ENCODE measurements at places on chromosomes 4 and X. TPM values are rescaled to one million over a fixed set of nuclear protein-coding genes. Genes with fewer than 3 reads are reported as not detected.
A peak's percentile ranks its signal among the peaks of the same experiment; 100 is the strongest.

GRCh38 chr4:122099896-122100295 lies 52.2 kb upstream of the BLTP1 start:
- H3K27ac ChIP-seq, result no peak overlapping the region
- H3K4me3 ChIP-seq, result no peak overlapping the region
- no peaks in the 10 kb centered on the region for H3K27me3 ChIP-seq
- no peaks in the 10 kb centered on the region for H3K36me3 ChIP-seq
- DNase-seq, result peak; percentile 23

DNA sequence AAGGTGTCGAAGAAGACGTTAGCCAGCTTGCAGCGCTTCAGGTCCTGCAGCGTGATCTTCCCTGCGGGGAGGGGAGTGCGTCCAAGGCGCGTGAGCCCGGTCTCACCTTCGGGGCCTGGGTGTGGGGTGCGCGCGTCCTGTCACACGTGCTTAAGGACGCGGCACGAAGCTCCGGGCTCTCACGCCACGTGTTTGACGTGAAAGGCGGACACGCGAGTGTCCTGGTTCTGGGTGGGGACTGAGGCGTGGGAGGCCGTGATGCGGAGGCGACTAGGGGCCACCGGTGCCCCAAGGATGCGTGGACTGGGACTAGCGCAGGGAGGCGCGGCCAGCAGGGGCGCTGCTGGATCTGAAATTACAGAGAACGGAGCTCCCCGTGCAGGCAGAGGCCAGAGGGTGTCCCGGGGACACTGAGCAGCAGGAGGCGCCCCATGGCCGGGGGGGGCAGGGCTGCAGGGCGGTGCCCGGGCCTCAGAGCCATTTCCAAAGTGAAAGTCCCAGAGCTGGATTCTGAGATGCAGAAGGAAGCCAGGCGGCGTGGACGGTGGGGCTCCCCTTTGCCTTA lies 20.3 kb upstream of the GTPBP6 start:
- H3K27ac ChIP-seq, result no peak overlapping the region
- no peak for DNase-seq
- no peak overlapping the region for H3K4me3 ChIP-seq

GRCh38 chrX:148632444-148632843 lies 132.0 kb downstream of the AFF2 start:
- no peaks in the 10 kb centered on the region for H3K36me3 ChIP-seq
- no peak overlapping the region for H3K4me3 ChIP-seq
- H3K27ac ChIP-seq, result no peak overlapping the region

- H3K27me3 ChIP-seq, result no peaks in the 10 kb centered on the region
- H3K4me3 ChIP-seq, result no peak overlapping the region
- H3K4me1 ChIP-seq, result no peaks in the 10 kb centered on the region
- DNase-seq, result no peak
These were observed 701.9 kb upstream of the ACTRT1 start for GRCh38 chrX:128754130-128754529.

DNA sequence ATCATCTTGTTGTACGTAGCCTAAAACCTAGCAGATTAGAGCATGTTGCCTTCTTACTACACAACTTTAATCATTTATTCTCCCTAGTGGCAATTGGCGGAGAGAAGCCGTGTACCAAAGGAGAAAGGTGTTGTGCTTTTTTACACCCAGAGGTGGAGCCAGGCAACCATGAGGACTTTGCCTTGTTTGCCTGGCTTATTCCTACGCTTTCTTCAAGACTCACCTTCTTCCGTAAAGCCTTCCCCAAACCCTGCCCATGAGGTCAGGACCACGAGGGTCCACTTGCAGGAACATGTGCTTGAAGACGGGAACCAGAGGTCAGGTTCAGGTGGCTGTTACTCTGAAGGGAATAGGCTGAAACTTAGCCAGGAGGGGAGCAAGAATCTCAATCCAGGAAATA lies 290.5 kb downstream of the RAB28 start:
- no peaks in the 10 kb centered on the region for H3K27me3 ChIP-seq
- no peak overlapping the region for H3K4me3 ChIP-seq
- DNase-seq, result no peak

- no peak overlapping the region for H3K4me3 ChIP-seq
- DNase-seq, result peak; percentile 70
- no peaks in the 10 kb centered on the region for H3K4me1 ChIP-seq
- H3K27me3 ChIP-seq, result no peaks in the 10 kb centered on the region
- H3K36me3 ChIP-seq, result no peaks in the 10 kb centered on the region
These were observed 78.7 kb upstream of the DCLK2 start for GRCh38 chr4:149999485-150000074.

DNA sequence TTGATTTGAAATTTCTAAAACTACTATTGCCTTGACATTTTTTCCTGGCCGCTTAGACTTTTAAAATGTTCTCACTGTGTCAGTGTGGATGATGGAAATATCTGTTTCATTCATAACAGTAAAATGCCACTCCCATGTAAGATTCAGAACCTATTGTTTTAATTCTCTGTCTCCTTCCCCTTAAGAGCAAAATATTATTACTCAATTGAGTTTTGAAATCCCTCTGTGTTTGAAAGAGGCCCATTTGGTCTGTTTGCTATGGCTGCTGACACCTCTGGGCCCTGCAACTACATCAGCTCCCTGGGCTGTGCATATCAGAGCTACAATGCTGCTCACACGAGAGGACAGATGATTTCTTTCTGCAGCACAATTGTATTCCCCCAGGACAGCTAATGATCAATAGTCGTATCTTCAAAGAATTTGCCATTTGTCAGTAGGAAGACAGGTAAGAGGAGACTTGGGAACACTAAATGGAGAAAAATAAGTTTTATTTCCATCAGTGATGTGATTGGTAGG lies 388.0 kb upstream of the GALNT7 start:
- H3K27me3 ChIP-seq, result no peaks in the 10 kb centered on the region
- H3K27ac ChIP-seq, result no peak overlapping the region
- no peaks in the 10 kb centered on the region for H3K36me3 ChIP-seq
- H3K4me1 ChIP-seq, result no peaks in the 10 kb centered on the region

GRCh38 chrX:130139474-130140201 lies 26.0 kb downstream of the AIFM1 start:
- H3K27ac ChIP-seq, result no peak overlapping the region
- no peaks in the 10 kb centered on the region for H3K27me3 ChIP-seq
- H3K36me3 ChIP-seq, result peaks cover 6% of the 10 kb centered on the region
- peaks cover 4% of the 10 kb centered on the region for H3K4me1 ChIP-seq
- H3K4me3 ChIP-seq, result no peak overlapping the region

- H3K27ac ChIP-seq, result no peak overlapping the region
- peak; percentile 68 for DNase-seq
- H3K4me1 ChIP-seq, result no peaks in the 10 kb centered on the region
- H3K36me3 ChIP-seq, result no peaks in the 10 kb centered on the region
- no peaks in the 10 kb centered on the region for H3K27me3 ChIP-seq
- H3K4me3 ChIP-seq, result no peak overlapping the region
These were observed 67.1 kb upstream of the GUCY1A1 start for GRCh38 chr4:155599596-155599995.

DNA sequence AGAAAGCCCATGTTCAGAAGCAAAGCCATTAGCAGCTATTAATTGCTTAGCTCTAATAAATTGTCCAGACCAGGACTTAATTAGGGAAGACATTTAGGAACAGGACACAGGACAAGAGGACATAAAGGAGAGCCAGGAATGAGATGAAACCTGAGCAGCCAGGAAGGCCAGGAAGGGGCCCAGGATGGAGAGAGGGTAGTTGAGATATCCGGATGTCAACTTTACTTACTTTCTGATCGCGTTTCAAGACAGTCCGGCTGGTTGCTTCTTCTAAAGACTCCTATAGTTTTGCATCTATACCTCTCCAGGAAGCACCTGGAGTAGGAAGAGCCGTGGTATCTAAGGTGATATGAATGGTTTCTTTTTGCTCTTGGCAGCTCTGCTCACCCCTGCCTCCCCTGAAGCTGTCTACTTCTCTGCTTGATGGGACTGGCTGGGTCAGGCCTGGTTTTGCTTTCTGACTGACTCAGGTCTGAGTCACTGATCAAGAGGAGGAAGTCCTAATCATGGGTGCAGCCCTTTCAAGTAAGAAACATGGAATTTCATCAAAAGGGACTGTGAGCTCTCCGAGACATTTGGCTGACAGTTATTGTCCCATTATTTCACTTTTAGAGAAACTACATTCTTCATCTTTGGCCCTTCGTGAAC lies 733.3 kb downstream of the RPA4 start:
- H3K36me3 ChIP-seq, result no peaks in the 10 kb centered on the region
- no peaks in the 10 kb centered on the region for H3K27me3 ChIP-seq
- H3K4me1 ChIP-seq, result peaks cover 15% of the 10 kb centered on the region

DNA sequence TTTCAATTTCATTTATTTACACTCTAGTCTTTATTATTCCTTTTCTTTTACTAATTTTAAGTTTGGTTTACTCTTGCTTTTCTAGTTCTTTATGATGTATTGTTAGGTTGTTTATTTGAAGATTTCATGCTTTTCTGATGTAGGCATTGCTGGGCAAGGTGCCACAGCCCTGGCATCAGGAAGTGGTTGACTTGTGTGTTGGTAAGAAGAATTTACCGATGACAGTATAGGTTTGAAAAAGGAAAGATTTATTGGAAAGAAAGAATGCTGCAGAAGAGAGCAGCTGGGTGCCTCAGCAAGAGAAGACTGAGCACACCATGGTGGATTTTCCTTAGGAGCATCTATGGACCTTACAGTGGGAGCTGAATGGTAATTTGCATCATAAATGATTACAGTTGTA lies 153.2 kb downstream of the KLF8 start:
- no peak overlapping the region for H3K27ac ChIP-seq
- no peaks in the 10 kb centered on the region for H3K4me1 ChIP-seq
- DNase-seq, result no peak
- H3K36me3 ChIP-seq, result no peaks in the 10 kb centered on the region
- H3K4me3 ChIP-seq, result no peak overlapping the region

DNA sequence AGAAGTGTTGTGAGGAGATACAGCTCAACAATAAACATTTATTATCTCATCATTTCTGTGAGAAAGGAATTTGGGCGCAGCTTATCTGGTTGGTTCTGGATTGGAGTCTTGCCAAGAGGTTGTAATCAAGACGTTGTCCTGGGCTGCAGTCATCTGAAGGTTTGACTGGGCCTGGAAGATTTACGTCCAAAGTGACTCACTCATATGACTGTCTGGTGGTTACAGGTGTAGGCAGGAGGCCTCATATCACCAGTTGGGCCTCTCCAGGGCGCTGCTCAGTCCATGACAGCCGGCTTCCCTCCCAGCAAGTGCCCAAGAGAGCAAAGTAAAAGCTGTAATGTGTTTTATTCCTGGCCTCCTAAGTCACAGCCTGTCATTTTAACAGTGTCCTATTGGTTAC lies 106.3 kb downstream of the USP46 start:
- H3K27me3 ChIP-seq, result peaks cover 18% of the 10 kb centered on the region
- DNase-seq, result no peak
- no peak overlapping the region for H3K4me3 ChIP-seq
- no peak overlapping the region for H3K27ac ChIP-seq
- H3K36me3 ChIP-seq, result no peaks in the 10 kb centered on the region

GRCh38 chr4:89299153-89299791 lies 8.3 kb downstream of the GPRIN3 start:
- no peak overlapping the region for H3K27ac ChIP-seq
- DNase-seq, result no peak
- peaks cover 4% of the 10 kb centered on the region for H3K4me1 ChIP-seq
- no peaks in the 10 kb centered on the region for H3K36me3 ChIP-seq
- H3K27me3 ChIP-seq, result peaks cover 3% of the 10 kb centered on the region

DNA sequence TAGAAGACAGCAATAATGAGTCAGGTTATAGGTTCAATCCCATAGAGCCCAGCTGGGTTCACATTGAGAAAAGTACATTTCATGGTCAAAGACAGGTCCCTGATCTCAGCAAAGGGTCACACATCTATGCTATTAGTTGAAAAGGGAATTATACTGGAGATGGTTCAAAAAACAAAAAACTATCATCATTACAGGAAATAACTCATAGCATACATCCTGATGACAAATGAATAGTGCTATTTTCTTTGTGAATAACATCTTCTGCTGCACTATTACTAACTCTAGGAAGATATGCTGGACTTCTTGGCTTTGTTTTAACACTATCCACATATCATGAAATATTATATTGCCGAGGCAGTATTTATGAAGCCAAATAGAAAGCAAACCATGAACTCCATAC lies 202.5 kb upstream of the MAB21L2 start:
- H3K4me3 ChIP-seq, result no peak overlapping the region
- H3K27ac ChIP-seq, result peak overlapping the region; percentile 15
- no peaks in the 10 kb centered on the region for H3K36me3 ChIP-seq
- peak; percentile 76 for DNase-seq
- H3K4me1 ChIP-seq, result peaks cover 9% of the 10 kb centered on the region

- no peaks in the 10 kb centered on the region for H3K27me3 ChIP-seq
- H3K27ac ChIP-seq, result no peak overlapping the region
- H3K36me3 ChIP-seq, result no peaks in the 10 kb centered on the region
- H3K4me1 ChIP-seq, result no peaks in the 10 kb centered on the region
- H3K4me3 ChIP-seq, result no peak overlapping the region
- DNase-seq, result no peak
These were observed 188.4 kb downstream of the PALLD start for GRCh38 chr4:168685136-168685809.

DNA sequence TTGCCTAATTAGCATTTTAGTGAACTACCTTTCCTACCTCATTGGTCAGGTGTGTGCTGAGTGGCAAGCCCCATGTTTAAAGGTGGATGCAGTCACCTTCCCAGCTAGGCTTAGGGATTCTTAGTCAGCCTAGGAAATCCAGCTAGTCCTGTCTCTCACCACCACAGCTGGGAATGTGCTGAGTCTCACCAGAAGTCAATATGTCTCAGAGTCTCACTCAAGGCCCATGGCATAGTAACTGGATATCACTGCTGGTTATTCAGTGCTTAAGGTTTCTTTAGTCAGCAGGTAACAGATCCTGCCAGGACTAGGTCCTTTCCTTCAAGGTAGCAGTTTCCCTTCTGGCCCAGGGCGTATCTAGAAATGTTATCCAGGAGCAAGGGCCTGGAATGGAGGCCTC lies 136.5 kb downstream of the COX18 start:
- no peaks in the 10 kb centered on the region for H3K27me3 ChIP-seq
- DNase-seq, result no peak
- no peaks in the 10 kb centered on the region for H3K36me3 ChIP-seq
- H3K27ac ChIP-seq, result no peak overlapping the region
- H3K4me1 ChIP-seq, result no peaks in the 10 kb centered on the region

- no peak for DNase-seq
- H3K4me1 ChIP-seq, result no peaks in the 10 kb centered on the region
- H3K36me3 ChIP-seq, result no peaks in the 10 kb centered on the region
- H3K27me3 ChIP-seq, result no peaks in the 10 kb centered on the region
- no peak overlapping the region for H3K27ac ChIP-seq
- H3K4me3 ChIP-seq, result no peak overlapping the region
These were observed 300.7 kb downstream of the ARAP2 start for GRCh38 chr4:35943606-35944005.

PLXNB3 gene
- 19.0 TPM for polyA plus RNA-seq

STBD1 gene
- polyA plus RNA-seq, result 0.30 TPM

STARD8 gene
- polyA plus RNA-seq, result 6.8 TPM

SERTM2 gene
- polyA plus RNA-seq, result not detected

CFI gene
- polyA plus RNA-seq, result 6.5 TPM

MAGEA2 gene
- not detected for polyA plus RNA-seq

PAGE1 gene
- polyA plus RNA-seq, result not detected

NAP1L2 gene
- polyA plus RNA-seq, result 0.13 TPM

SLC2A9 gene
- polyA plus RNA-seq, result 1.8 TPM

TBC1D8B gene
- 1.4 TPM for polyA plus RNA-seq

PNMA3 gene
- not detected for polyA plus RNA-seq

CLGN gene
- polyA plus RNA-seq, result 0.05 TPM

CT45A1 gene
- not detected for polyA plus RNA-seq
